Kasumi-1 (cell line): ENCODE measurements at places on chromosomes 11 and 22.

DNA sequence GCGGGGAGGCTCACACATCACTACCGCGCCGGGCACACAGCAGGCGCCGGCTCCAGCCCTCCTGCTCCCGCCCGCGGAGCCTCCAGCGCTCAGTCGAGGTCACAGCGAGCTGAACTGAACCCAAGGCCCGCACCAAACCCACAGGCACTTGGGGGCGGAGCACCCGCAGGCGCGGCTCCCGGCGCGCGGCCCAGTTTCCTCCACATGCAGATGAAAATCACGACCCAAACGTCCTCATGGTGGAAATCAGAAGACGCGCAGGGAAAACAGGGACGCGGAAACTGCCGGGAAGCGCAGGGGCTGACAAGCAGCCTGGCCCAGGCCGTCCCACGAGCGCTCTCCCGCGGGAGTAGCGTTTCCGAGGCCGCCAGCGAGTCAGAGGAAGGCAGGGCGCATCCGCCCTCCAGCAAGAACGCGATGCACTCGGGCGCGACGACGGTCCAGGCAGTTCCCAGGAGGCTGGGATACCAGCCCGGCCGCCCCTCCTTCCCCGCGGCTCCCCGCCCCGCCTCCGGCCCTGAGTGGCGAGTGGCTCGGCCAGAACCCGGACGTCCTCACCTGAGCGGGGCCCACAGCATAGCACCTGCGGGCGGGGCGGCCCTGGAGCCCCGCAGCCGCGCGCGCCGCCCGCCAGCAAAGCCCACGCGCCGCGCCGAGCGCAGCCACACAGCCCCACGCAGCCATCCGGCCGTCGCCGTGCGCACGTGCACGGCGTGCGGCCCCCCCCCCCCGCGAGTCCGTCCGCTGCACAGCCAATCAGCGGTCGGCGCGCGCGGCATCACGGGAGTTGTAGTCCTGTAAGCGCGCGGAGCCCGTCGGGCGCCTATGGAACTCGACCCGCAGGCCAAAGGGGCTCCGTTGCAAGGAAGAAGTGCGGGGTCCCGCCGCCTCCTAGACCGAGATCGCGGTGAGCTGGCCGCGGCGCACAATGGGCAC is at the start of gene HDHD5:
TSS of gene HDHD5 (minus strand) at position 710 of the 936 bp plus-strand sequence. CDS start at position 684, 26 bp downstream.
- DNase-seq, result peak; percentile 73

GRCh38 chr11:1271002-1271401 is 38.4 kb downstream of the TOLLIP start:
- DNase-seq, result no peak

GRCh38 chr11:64385945-64386704 is 27.2 kb downstream of the RPS6KA4 start:
- no peak for DNase-seq

GRCh38 chr11:8672346-8672745 is 10.1 kb downstream of the TRIM66 start:
- DNase-seq, result no peak

- no peak for DNase-seq
Observed at GRCh38 chr11:78010304-78010703, 12.8 kb downstream of the KCTD14 start.

- no peak for DNase-seq
Observed at GRCh38 chr22:44248926-44249325, 63.8 kb downstream of the SHISAL1 start.

- DNase-seq, result no peak
Observed at GRCh38 chr11:119258983-119259382, 52.8 kb downstream of the CBL start.

- DNase-seq, result no peak
Observed at GRCh38 chr11:74070723-74071492, 62.0 kb upstream of the UCP3 start.

DNA sequence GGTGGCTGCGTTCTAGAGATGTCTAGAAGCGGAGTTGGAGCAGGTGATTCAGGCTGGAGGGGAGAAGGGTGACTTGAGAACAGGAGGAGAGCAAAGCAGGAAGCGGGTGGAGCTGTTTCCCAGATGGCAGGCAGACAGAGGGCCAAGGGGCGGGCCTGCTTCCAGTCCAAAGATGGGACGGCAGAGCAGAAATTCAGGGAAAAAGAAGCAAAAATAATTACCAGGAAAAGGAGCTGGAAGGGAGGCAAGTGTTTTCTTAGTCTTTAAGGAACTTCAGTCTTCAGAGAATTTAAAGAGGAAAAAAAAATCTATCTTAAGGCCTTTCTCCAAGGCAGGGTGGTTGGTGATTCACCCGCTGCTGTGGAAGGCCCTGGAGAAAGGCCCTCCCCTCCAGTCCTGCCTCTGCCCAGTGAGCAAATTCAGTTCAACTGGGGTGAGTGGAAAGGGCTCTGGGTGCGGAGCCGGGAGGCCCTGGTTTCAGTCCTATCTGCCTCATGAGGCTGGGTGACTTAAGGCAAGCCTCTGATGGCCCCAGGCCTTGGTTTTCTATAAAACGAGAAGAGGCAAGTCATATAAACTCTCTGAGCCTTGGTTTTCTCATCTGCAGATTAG is 4.5 kb upstream of the CREB3L1 start:
- DNase-seq, result peak; percentile 46

- no peak for DNase-seq
Observed at GRCh38 chr11:36360318-36360717, 64.2 kb downstream of the PRR5L start.

- DNase-seq, result no peak
Observed at GRCh38 chr22:35580351-35581022, 36.6 kb downstream of the MB start.

- no peak for DNase-seq
Observed at GRCh38 chr11:78938971-78939370, 364.3 kb upstream of the NARS2 start.

DNA sequence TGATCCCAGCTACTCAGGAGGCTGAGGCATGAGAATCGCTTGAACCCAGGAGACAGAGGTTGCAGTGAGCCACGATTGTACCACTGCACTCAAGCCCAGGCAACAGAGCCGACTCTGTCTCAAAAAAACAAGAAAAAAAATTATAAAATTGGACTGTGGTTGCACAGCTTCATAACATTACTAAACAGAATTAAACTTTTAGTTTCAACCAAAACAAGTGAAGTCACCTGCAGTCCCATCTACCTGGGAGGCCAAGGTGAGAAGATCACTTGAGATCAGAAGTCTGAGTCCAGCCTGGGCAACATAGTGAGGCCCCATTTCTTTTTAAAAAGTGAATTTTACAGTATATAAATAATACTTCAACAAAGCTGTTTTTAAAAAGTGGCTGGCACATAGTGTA is 47.8 kb upstream of the CD5 start:
- no peak for DNase-seq

- DNase-seq, result no peak
Observed at GRCh38 chr22:42608136-42608822, 6.4 kb downstream of the POLDIP3 start.

DNA sequence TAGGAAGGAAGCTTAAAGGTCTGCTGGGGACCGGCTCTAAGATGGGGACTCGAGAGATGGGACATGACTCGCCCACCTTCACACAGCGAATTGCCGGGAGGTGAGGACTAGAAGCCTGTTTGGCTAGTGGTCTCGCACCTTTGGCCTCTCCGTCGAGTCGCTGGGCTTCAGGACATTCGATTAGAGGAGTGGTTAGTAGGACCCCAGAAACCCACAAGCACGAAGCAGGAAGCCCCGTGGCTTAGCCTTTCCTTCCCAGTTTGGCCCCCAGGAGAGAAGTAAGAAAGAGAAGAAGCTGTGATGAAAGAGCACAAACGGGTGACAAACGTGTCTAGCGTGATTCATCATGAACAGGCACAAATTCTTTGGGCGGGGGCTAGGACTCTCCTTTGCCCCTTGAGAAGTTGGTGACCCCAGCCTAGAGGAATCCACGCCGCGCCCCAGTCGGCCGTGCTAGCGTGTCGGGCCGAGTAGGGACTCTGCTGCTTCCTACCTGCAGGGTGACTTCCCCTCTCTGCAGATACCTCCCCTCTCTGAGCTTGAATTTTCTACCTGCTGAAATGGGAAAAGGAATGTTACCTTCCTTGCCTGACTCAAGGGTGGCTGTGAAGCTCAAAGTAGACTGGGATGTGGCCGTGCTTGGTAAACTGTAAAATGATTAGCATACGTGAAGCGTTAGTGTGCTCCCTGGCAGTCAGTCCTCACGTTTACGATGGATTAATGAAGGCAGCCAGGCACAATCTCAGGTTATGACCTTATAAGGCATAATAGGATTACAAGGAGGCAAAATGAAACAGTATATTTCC is 1.1 kb upstream of the ADM start:
- DNase-seq, result peak; percentile 23

DNA sequence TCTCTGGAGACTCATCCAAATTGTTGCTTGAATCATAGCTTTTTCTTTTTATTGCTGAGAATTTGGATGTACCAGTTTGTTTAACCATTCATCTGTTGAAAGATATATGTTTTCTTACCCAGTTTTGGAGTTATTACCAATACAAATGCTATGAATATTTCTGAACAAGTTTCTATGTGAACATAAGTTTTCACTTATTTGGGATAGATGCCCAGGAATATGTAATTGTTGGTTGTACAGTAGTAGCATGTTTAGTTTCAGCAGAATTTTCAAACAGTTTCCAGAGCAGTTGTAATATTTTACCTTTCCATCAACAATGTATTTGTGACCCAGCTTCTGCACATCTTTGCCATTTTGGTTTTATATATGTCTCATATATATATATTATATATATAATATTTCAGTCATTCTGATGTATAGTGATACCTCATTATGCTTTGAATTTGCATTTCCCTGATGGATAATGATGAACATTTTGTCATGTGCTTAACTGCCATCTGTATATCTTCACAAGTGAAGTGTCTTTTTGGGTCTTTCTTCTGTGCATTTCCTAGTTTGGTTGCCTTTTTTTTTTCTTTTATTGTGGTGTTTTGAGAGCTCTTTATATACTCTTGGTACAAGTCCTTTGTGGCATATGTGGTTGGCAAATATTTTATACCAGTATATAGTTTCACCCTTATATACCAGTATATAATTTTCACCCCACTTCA is 118.8 kb downstream of the LUZP2 start:
- no peak for DNase-seq

GRCh38 chr11:4086575-4087353 is 7.8 kb upstream of the RRM1 start:
- peak; percentile 23 for DNase-seq

- DNase-seq, result no peak
Observed at GRCh38 chr11:19719960-19720359, 7.3 kb downstream of the NAV2 start.

GRCh38 chr11:12043959-12044791 is 35.7 kb upstream of the DKK3 start:
- peak; percentile 48 for DNase-seq

- DNase-seq, result peak; percentile 89
Observed at GRCh38 chr11:58575377-58576020, at the start of gene LPXN. TSS of gene LPXN (minus strand) at chr11:58575856. CDS start at chr11:58575772, 84 bp downstream.

DNA sequence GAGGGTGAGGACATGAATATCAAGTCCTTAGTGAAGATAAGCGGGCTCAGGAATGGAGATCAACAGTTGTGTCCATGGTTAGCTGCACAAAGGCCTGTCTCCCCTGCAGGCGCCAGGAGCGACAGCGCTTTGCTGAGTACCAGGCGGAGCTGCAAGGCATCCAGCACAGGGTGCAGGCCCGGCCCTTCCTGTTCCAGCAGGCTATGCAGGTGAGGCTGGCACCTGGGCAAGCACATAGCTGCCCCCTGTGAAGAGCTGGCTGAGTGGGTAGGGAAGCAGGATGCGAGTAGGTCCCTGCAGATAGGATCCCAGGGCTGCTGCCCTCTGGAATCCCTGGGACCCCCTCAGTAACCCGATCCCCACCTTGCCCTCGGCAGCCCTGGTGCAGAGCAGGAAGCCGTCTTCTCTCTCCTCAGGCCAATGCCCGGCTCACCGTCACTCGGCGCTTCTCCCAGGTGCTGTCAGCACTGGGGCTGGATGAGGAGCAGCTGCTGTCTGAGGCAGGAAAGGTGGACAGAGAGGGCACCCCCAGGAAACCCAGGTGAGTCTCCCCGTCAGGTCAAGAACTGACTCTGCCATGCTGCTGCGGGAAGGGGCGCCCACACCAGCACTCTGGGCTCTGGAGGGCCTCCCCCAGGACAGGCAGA is 2.6 kb upstream of the SART1 start:
- DNase-seq, result no peak

DNA sequence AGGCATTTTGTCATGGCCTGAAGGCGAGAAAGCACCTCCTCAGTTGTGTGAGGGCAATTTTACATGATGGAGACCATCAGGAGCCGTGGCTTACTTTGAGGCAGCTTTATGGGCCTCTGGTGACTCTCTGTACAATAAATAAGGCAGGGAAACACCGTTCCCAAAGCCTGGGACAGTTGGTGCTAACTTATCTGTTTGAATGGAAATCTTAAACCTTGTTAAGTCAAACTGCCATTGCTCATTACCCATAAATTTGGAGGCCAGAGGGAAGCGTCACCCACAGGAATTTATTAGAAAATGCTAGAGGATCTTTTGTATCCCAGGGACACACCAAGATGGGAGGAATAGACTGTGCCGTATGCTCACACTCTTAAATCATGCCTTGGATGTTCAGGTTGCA is 1156.9 kb downstream of the BRD1 start:
- DNase-seq, result no peak

DNA sequence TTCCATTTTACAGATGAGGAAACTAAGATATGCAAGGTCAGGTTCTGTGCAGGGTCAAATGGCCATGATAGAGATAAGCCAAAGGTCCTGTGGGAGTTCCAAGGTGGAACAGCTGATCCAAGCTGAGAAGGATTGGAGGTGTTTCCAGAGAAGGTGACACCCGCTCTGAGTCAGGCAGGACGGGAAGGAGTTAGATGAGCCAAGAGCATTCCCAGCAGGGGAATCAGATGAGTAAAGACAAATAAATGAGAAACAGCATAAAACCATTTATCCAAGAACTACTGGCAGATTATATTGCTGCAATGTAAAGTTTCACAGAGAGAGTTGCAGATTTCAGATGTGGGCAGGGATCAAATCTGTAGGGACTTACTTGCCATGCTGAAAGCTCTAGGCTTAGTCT is 18.9 kb upstream of the HEPHL1 start:
- DNase-seq, result no peak
